Suppressor macrophage (primary cell): ENCODE measurements at places on chromosomes 5 and 9.
A peak's percentile ranks its signal among the peaks of the same experiment; 100 is the strongest.

GRCh38 chr9:133453651-133454050, 6.1 kb upstream of the CACFD1 start:
- DNase-seq, result no peak

DNA sequence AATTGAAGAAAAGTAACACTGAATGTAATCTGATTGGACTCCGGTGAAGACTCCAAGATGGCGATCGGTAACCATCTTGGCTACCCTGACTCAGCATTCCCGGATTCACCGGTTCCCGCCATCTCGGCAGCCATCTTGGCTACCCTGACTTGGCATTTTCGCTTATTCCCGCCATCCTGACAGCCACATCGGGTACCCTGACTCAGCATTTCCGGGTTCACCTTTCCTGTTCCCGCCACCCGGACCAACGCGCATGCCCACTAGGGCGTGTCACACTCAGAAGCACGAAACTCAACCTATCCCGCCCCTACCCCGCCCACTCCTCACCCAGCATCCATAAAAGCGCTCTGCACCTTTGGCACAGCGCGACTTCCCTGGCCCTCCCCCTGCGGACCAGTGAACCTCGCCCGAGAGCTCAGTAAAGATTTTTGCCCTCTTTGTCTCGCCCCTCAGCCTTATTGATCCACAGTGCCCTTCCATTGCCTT, 17.2 kb downstream of the SPTLC1 start:
- peak; percentile 50 for DNase-seq

DNA sequence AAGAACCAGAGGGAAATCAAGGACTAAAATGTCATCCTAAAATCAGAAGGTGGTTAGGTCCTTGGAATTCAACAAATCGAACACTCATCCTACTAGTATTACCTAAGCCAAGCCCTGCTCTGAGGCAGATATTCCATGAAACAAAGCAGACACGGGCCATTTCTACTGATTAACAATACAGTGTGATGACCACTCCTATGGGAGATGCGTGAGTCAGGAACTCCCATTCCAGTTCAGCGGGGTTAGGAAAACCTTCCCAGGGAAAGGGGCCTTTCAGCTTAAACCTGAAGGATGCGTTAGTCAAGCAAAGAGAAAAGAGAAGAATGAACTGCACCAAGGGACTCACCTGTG, 117.8 kb upstream of the LHFPL2 start:
- DNase-seq, result no peak

DNA sequence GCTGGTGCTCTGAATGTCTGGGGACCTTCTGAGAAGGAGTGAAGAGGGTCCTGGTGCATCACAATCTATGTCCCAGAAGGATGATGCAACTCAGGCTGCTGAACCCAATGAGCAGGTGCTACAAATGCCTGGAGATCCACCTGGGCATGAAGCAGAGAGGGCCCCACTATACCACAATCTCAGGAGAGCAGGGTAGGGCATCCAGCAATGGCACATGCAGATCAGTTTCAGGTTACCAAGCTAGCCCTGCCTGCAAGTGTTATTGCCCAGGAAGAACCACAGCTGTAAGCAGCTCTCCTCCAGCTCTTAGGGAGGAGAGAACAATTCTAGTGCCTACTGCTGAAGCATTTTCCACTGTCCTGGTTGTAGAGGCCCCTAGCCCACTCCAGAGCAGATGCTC, 389.2 kb upstream of the TNC start:
- no peak for DNase-seq

- DNase-seq, result no peak
These were observed 13.9 kb downstream of the CDH10 start for GRCh38 chr5:24630918-24631317.

- no peak for DNase-seq
These were observed 59.5 kb upstream of the RNF130 start for GRCh38 chr5:180130876-180131740.

- no peak for DNase-seq
These were observed 26.6 kb upstream of the ENHO start for GRCh38 chr9:34549407-34549732.

DNA sequence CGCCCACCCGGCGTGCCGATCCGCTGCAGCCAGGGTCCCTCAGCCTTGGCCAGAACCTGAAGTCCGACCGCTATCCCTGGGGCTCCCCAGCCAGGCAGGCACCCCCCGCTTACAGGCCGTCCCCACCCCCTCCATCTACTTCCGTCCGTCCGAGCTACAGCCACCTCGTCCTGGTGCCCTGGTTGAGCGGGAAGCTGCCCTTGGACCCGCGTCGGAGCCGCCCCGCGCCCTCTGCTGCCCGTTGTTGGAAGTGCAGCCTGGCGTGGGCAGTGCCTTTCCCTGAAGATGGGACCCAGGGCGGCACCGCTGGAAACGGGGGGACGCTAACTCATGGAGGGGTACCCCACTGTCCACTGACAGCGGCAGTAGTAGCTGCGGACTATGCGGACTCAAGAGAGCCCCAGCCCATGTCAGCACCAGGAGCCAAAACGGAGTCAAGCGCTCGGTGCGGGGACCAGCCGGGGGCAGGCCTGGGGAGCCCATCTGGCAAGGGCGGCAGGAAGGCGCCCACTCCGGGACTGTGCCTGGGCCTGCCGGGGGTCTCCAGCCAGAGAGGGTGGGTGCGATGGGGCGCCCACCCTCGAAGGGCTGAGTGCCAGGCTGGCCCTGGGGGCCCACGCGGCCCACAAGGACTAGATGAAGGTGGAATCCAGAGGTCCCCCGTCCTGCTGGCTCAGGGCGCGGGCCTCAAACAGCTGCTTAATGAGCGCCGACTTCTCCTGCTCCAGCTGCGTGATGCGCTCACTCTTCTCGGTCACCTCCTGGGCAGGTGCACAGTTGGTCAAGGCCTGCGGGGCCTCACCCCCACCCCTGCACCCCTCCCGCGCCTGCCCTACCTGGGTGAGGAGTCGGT, 6.1 kb downstream of the SAPCD2 start:
- DNase-seq, result peak; percentile 86

DNA sequence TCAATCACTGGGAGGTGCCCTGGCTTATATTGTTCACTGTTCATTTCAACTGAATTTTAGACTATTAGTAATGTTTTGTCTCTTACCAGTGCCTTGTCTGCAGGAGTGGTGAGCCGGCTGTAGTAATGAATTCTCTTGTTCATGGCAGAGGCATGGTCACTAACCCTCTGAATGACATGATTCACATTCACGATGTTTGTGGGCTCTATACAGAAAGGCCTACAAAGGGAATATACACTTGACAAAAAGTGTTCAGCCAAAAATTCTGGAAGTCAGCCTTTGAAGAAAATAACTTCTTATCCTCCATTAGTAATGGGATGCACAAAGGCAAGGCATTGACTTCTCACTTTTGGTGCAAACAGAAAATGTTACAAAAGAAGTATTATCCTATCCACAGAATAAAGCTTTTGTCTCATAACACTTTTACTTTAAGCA, 39.6 kb downstream of the SLC38A9 start:
- no peak for DNase-seq

DNA sequence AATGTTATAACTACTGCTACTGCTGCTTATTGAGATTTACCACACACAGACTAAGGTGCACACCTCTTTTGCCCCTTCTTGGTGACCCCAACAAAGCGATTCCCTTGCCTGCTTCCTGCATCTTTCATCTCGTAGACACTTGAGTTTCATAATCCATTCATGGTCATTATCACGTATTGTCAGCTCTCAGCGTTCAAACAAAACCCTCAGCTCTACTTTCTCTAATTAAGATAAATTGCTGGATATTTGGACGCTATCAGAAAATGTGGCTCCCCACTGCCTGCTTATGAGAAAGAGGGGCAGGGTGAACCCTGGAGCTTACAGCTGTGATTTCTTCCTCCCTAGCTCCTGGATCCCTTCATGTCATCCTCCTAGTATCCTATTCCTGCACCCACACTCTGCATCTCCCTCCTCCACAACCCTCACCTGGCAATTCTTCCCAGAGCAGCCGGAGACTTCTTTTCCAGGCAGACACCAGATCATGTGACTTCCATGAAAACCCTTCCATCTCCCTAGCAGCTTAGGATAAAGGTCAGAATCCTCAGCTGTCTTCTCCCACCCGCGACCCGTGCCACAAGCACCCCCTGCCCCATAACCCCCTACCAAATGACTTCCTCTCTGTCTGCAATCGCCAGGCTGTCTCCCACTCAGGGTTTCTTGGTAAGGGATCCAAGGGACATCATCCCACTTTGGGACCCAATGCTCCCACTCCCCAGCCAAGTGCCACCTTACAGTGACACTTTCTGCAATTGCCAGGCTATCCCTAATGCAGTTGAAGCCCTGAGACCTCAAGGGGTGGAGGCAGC, 146.5 kb downstream of the NSG2 start:
- DNase-seq, result no peak

DNA sequence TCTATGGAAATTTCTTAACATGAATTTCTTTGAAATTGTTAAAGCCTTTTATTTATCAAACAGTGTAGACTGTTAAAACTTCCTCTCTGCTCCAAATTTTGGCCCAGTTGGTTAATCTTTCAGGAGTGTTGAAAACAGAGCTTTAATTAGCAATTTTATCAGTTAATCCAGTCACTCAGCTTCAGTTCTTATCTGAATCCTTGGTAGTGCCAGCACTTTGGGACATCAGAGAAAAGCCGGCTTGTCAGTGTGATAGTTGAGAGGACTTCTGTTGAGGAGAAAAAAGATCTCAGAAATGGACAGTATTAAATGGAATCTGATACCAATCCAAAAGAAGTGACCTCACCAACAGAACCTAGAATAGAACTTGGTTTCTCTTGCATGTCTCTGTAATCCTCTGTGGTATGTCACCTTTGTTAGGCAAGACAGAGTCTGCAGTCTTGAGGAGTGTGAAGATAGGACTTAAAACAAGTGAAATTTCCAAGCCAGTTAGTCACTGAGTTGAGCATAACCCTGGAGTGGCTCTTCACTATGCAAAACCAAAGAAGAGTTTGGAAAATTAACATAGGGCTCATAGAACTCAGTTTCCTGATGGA, 251.8 kb downstream of the NNT start:
- DNase-seq, result no peak

DNA sequence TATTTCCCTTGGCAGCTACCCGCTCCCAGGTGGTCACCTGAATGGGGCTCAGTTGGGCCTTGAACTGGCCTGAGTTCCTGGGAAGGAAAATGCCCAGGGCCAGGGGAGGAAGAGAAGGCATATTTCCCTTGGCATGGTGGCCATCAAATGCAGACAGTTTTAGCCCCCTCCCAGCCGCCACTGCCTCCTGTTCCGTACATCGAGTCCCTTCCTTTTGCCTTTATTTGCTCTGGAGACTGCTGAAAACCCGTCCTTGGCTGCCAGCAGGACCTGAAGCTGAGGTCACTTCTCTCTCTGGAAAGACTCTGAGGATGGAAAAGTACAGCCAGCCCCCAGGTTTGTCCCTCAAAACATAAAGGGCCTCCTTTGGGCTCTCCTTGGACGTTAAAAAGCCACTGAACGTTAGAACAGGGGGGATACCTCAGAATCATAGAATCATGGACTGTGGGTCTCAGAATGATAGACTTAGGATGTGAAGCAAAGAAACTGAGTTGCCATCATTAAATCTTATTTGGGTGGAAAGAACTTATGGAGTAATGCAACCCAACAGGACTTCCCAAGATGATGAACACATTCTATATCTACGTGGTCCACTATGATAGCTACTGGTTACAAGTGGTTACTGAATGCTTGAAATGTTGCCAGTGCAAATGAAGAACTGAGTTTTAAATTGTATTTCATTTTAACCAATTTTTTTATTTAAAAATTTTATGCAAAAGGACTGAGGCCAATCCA, 7.1 kb downstream of the SPARC start:
- no peak for DNase-seq

- DNase-seq, result no peak
These were observed 631.9 kb downstream of the SLCO4C1 start for GRCh38 chr5:101664071-101664791.
